ENCODE measurements at places on chromosomes 1 and 21.

GRCh38 chr1:19139711-19140110 is 70.4 kb downstream of the UBR4 start:
- peaks cover 71% of the 10 kb centered on the region for H3K36me3 ChIP-seq
- H3K27me3 ChIP-seq: no peaks in the 10 kb centered on the region
- no peak overlapping the region for H3K27ac ChIP-seq
- no peaks in the 10 kb centered on the region for H3K4me1 ChIP-seq

DNA sequence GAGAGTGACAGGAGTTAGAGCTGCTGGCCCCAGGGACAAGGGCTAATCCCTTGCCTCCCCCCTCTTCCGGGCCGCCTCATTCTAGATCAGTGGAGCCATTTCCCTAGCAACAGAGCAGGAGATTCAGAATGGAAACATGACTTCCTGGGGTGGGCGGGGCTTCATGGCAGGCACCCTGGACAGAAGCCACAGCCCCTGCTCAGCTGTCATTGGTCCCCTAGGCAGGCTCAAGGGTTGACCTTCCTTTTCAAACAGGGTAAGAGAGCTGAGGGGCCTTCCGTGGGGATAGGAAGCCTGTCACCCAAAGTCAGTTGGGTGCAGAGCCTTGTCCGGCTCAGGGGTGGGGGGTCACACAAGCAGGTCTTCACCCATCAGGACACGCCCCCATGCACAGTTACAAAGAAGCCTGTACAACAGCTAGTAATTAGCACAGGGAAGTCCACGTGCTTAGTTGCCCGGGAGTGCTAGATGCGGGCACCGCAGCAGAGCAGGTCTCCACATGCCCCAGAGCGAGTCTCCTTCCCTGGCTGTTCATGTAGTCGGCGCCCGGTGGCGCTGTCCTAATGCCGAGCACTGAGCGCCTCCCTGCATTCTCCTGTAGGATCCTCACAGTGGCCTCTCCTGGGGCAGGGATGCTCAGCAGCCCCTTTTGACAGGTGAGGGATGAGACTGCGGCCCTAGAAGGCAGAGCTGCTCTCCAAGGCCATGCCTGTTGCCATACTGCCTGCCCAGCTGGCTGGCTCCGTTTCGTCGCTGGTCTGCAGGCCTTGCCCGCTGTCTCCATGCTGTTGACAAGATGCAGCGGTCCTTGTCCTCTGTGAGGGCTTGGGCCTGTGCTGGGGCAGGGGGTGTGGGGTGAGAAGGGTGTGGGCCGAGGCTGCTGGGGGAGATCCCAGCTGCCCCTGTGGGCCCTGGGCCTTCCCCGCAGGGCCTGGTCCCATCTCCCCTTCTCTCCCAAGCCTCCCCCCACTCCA is 5.1 kb downstream of the TMEM201 start:
- peak; percentile 73 for DNase-seq
- H3K4me3 ChIP-seq: no peak overlapping the region
- no peaks in the 10 kb centered on the region for H3K36me3 ChIP-seq
- H3K27me3 ChIP-seq: no peaks in the 10 kb centered on the region
- H3K4me1 ChIP-seq: peaks cover 30% of the 10 kb centered on the region

DNA sequence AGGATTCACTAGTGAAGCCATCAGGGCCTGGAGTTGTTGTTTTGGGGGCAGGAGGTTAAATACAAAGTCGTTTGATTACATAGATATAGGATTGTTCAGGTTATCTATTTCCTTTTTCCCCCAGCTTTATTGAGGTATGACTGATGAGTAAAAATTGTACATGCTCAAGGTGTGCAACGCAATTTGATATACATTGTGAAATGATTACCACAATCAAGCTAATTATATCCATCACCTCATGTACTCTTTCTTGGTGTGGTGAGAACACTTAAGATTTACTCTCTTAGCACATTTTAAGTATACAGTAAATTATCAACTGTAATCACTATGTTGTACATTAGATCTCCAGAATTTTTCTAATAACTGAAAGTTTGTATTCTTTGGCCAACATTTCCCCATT is 6.0 kb downstream of the FGGY start:
- no peaks in the 10 kb centered on the region for H3K27me3 ChIP-seq
- H3K27ac ChIP-seq: no peak overlapping the region
- peaks cover 9% of the 10 kb centered on the region for H3K4me1 ChIP-seq
- no peak overlapping the region for H3K4me3 ChIP-seq
- no peak for DNase-seq
- peaks cover 49% of the 10 kb centered on the region for H3K36me3 ChIP-seq

GRCh38 chr1:12572522-12572921 is 45.5 kb downstream of the DHRS3 start:
- H3K4me3 ChIP-seq: no peak overlapping the region
- DNase-seq: no peak
- peaks cover 13% of the 10 kb centered on the region for H3K36me3 ChIP-seq
- no peak overlapping the region for H3K27ac ChIP-seq
- H3K4me1 ChIP-seq: no peaks in the 10 kb centered on the region
- no peaks in the 10 kb centered on the region for H3K27me3 ChIP-seq

GRCh38 chr1:162573136-162573535 is 11.6 kb downstream of the UAP1 start:
- no peak for DNase-seq
- H3K4me3 ChIP-seq: no peak overlapping the region
- H3K27ac ChIP-seq: no peak overlapping the region

DNA sequence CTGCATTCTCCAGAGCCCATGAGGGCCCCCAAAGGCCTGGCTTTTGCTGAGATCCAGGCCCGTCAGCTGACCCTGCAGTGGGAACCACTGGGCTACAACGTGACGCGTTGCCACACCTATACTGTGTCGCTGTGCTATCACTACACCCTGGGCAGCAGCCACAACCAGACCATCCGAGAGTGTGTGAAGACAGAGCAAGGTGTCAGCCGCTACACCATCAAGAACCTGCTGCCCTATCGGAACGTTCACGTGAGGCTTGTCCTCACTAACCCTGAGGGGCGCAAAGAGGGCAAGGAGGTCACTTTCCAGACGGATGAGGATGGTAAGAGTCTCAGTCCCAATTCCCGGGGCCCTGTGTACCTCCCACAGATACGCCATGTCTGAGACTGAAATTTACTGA is 39.1 kb downstream of the PTPRU start:
- no peak overlapping the region for H3K27ac ChIP-seq
- no peaks in the 10 kb centered on the region for H3K4me1 ChIP-seq
- no peaks in the 10 kb centered on the region for H3K36me3 ChIP-seq
- no peak overlapping the region for H3K4me3 ChIP-seq
- DNase-seq: no peak

- DNase-seq: no peak
- no peaks in the 10 kb centered on the region for H3K36me3 ChIP-seq
- no peak overlapping the region for H3K27ac ChIP-seq
- no peaks in the 10 kb centered on the region for H3K27me3 ChIP-seq
- no peak overlapping the region for H3K4me3 ChIP-seq
- no peaks in the 10 kb centered on the region for H3K4me1 ChIP-seq
Observed at GRCh38 chr1:83670909-83671565, 327.9 kb downstream of the TTLL7 start.

Data from activated CD8-positive, alpha-beta memory T cell treated with anti-CD3 and anti-CD28 coated beads, Interleukin-2, amount 10 ng/mL, durations not matched to agents 7 days and 5 days (primary cell).